DMS 273 treated with DMSO at 0.1 percent for 48 hours (cell line): ENCODE measurements at places on chromosomes 13 and 19.

DNA sequence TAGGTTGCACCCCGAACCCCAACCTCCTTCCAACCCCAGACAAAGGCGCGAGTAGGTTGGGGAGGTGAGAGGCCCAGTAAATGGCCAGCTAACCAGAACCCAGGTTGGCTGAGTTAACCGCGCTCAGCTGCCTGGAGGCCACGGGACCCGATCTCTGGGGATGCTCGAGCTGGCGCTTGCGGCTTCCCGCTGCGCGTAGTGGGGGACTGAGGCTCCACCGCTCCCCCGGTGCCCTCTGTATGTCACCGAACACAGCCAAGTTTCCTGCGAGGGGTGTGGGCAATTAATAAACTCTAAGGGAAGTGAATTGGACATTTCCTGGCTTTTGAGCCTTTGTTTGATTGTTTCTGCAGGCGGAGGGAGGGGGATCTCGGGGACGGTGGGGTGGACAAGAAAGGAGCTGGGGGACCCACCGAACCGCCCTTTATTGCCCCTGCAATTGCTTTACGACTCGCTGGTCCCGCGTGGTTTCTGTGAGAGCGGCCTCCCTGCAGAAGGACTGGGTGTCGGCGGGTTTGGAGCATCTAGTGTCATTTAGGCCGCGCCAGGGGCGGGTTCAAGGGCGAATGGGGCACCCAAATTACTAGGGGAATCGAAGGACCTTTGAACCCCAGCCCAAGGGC is 3.5 kb upstream of the ZIC5 start:
- DNase-seq = no peak

GRCh38 chr13:107867701-107868661 is 347.4 kb downstream of the LIG4 start:
- DNase-seq = no peak

DNA sequence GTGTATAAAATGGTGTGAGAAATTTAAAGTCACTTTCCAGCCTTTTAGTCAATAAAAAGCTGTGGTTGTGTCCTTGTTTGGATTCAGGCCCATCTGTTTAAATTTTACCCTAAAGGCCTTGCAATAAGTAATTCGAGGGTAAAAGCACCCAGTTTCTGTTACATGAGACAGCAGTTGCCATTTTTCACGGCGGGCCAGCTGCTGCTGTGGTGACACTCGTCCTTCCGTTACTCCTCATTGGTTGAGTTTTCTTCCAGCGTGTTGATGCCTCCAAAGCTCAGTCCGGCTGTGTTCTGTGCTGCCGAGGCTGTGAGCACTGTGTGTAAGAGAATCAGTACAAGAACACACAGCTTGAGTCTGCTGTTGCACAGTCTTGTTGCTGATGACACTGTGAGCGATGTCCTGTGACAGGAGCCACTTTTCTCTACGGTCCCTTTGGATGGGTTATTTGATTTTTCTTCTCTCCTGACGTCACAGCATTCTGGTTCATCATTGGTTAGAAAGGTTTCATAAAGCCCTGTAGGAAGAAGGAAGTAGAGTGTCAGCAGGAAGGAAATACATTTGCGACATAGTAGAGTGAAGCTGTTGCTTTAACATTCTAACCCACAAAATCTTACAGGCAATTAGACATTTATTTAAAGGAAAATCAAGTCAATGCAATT is 602.5 kb upstream of the ARGLU1 start:
- DNase-seq = no peak

- no peak for DNase-seq
Measured at GRCh38 chr19:49849433-49850220, 1.3 kb upstream of the PTOV1 start.

GRCh38 chr19:32818536-32818935 is 51.0 kb downstream of the SLC7A9 start:
- DNase-seq = no peak

DNA sequence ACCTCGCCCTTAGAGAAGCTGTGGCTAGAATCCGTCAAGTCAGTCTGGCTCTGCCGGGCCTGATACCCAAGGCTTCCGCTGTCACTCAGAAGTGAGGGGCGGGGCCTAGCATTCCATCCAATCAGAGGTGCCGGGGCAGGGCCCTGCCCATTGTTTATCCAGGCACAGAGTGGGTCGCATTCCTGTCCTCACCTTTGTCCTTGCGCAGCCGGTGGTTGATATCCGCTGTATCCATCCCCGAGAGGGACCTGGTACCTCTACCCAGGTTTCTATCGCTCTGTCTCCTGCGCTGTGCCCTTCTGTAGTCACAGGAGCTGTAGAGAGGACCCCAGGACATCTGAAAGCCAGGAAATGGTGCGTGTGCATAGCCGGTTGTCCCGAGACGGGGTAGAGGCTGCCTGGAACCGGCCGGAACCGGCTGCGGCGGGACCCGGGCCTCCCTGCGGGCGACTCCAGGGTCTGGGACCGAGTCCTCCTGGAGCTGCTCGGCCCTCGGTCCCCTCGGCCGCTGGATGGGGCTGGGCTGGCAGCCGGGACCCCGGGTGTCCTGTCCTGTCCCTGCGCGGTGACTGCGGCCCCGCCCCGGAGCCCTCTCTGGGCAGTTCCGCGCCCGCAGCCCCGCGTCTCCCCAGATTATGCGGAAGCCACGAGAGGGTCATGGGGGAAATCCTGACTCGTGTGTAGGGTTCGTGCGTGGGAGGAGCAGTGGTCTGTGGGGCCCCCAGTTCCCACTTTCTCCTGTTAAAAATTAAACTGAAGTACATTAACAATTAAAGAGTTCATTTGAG is at the start of gene ZNF763:
TSS of gene ZNF763 (plus strand) at position 183 of the 788 bp plus-strand sequence. CDS start at position 352, 169 bp downstream.
- DNase-seq = peak; percentile 51

GRCh38 chr13:41075034-41075433 is 13.7 kb downstream of the WBP4 start:
- DNase-seq = no peak

- DNase-seq = no peak
Measured at GRCh38 chr13:45773236-45773635, 71.1 kb downstream of the CBY2 start.

- DNase-seq = no peak
Measured at GRCh38 chr19:2010135-2010668, 5.3 kb downstream of the BTBD2 start.

DNA sequence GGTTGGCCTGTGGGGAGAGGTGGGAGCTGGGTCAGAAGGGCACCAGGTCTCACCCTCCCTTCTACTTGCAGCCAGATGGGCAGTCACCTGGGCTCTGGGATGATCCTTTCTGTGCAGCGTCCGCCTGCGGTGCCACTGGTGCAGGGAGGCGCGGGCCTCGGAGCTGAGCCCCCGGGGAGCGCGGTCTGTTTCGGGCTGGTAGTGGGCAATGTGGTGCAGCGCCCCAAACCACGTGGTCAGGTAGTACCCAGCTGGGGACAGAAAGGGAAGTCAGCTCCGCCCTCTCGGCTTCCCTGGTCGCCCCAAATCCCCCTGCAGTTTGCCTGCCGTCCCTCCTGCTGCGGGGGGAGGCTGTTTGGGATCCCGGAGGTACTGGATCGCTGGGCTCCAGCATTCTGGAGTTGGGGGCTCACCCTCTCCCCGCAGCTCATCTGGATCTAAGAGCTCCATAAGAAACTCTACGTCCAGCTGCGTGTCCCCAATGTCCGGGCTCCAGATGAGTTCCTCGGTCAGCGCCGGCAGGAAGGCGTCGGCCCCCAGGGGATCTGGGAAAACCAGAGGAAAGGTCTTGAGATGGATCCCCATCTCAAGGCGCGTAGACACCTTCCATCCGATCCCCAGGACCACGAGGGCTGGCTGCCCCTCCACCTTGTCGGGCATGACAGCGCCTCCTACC is 8.8 kb downstream of the RINL start:
- DNase-seq = no peak

- no peak for DNase-seq
Measured at GRCh38 chr13:86932776-86933334, 738.3 kb upstream of the SLITRK5 start.

DNA sequence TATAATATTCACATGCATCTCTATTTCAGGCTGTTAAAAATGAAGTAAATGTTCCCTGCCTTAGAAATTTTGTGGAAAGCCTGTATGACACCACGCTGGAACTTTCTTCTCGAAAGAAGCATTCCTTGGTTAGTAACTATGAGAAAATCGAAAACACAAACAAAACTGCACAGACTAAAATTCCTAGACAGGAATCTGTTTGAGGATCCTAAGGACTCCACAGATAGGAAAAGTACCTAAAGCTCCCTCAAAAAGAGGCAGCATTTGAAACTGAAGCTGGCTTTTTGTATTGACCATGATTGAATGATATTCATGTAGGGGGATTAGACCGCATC is 103.4 kb downstream of the FRY start:
- DNase-seq = no peak

DNA sequence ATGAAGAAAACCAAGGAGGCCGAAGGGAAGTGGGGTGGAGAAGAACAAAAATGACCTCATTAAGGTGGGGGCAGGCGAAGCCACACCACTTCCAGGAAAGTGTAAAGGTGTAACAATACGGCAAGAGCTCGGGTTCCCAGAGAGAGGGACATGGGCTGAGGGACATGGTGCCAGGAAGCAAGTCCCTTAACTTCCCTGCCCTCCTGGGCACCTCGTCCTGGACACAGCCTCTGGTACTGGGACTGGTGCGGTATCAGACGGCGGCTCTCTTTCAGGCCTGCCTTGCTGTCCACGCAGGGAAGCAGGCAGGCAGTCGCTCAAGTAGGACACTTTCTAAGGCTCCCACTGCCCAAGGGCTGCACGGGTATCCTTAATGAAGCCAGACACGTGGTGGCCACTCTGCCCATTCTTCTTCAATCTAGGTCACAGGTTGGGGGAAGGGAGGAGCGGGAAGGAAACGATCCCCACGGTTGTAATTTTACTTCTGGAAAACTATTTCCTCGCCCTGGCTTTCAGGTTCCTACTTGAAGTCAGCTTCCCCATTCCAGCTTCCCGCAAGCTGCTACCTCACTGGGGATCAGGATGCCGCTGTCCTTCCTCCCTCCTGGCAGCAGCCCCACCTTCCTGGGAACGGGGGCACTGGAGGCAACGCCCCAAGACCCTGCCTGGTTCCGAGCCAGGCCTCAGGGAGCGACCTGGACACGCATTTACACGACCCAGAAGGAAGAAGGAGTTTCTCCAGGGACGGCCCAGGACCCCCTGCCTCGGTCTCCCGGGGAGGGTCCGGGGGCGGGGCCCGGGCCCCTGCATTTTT is 1.2 kb downstream of the AP3D1 start:
- no peak for DNase-seq

- no peak for DNase-seq
Measured at GRCh38 chr19:17686592-17687024, 1.5 kb downstream of the UNC13A start.

DNA sequence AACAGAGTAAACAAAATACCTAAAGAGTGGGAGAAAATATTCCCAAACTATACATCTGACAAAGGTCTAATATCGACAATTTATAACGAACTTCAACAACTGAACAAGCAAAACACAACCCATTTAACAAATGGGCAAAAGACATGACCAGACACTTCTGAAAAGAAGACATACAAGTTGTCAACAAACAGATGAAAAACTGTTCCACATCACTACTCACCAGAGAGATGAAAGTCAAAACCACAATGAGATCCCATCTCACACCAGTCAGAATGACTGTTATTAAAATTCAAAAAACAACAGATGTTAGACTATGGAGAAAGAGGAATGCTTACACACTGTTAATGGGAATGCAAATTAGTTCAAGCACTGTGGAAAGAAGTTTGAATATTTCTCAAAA is 233.8 kb upstream of the EDNRB start:
- DNase-seq = no peak

DNA sequence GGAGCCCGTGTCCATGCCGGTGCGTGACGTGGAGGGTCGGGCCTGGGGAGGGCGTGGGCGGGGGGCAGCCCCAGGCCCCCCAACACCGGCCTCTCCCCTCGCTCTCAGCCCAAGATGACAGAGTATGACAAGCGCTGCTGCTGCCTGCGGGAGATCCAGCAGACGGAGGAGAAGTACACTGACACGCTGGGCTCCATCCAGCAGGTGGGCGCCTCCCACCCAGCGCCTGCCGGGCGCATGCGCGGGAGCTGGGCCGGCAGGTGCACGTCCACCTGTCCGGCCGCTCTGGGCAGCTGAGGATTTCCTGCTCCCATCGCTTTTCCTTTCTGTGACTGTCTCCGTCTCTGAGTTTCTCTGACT is 49.8 kb downstream of the VAV1 start:
- no peak for DNase-seq

GRCh38 chr13:74920361-74920760 is 561.6 kb downstream of the TBC1D4 start:
- DNase-seq = no peak

GRCh38 chr13:66586489-66586888 is 643.6 kb downstream of the PCDH9 start:
- DNase-seq = no peak
